GM13977 (cell line): ENCODE measurements at places on chromosomes 7 and 10.

GRCh38 chr7:127532151-127532550 is 53.2 kb downstream of the GCC1 start:
- no peak for DNase-seq

GRCh38 chr7:83270407-83270806 is 107.7 kb upstream of the PCLO start:
- no peak for DNase-seq

DNA sequence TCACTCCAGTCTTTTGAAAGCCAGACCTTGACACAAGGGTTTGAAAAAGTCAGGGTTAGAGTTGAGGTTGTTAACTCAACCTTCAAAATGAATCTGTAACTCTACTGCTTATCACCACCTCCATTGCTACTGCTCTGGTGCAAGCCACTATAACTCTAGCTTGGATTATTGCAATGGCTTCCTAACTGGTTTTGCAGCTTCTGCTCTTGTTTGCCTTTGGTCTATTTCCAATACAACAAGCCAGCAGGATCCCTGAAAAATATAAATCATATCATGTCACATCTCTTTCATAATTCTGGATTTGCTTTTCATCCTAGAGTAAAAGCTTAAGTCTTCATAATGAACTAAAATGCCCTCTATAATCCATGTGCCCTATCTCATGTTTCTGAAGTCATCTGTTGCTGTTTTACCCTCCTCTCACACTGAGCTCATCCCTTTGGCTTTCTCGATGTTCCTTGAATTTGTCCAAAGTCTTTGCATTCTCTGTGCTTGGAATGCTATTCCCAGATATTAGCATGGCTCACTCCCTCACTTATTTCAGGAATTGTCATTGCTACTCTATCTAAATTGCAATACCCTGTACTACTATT is 10.9 kb downstream of the TAS2R60 start:
- DNase-seq: no peak

GRCh38 chr7:70764701-70765208 is 367.2 kb upstream of the GALNT17 start:
- no peak for DNase-seq

GRCh38 chr10:51767103-51767763 is 67.8 kb upstream of the CSTF2T start:
- DNase-seq: no peak

DNA sequence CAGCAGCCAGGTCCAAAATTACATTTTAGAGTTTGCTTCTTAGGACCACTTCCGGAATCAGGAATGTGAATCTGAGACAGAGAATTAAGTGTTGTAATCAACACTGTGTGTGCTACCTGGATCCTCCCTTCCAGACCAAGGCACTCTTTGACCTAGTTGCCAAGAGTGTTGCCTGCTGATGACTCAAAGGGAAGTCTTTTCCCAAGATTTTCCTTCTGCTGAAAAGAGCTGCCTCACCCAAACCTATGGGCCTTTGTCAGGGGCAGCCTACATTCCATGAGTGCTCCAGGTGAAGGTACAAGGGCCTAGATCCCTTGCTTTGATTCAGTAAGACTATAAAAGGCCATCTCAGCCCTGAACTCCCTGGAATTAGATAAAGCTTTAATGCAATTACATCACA is 712.5 kb upstream of the ANKRD30A start:
- no peak for DNase-seq

DNA sequence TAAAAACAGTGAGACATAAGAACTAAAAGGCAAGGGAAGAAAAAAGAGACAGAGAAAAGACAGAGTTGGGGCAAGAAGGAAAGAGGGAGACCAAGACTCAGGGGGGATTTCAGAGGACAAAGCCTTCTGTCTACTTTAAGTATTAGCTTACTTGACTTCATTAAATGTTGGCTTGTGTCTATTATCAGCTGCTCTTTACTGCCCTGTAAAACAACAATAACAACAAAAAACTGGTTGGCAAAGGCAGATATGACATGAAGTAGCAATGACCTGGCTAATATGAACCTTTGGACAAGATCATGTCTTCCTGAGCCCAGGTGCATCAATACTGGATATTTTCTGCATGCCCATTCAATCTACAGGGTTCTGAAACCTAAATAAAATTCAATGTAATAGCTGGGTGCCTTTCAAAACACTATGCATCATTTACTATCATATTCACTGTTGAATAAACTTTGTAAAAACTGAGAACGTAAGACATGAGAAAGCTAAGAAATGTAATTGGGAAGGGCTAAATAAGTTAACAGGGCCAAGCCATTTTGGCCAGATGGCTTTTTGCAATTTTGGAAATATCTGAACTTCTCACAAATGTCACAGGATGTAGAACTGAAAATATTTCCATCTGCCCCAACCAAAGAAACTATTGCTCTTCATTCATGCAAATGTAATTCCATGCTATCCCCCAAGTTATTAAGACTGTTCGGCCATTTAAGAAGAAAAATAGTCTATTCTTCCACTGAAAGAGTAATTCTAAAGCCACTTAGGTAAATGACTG is 49.4 kb downstream of the LRRN3 start:
- DNase-seq: no peak

DNA sequence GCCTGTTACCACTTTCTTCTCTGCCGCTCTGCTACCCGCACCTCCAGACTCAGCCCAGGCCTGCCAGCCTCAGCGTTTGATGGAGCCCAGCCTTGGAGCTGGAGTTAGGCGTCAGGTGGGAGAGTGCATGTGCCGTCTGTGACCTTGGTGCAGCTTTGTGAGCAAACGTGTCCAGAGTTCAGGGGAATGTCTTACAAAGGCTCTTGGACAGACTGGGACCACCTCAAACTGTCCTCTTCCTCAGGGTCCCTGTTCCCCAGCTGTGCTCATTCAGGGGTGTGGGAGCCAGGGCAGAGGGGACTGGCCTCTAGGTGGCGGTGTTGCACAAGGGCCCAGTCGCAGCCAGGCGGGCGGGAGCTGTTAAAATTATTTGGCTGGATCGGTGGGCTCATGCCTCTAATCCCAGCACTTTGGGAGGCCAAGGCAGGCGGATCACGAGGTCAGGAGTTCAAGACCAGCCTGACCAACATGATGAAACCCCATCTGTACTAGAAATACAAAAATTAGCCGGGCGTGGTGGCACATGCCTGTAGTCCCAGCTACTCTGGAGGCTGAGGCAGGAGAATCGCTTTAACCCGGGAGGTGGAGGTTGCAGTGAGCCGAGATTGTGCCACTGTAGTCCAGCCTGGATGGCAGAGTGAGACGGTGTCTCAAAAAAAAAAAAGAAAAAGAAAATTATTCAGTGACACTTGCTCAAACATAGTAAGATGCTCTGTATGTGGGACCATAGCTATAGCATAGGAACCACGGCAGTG is 89.2 kb downstream of the ADCY1 start:
- DNase-seq: peak; percentile 45

DNA sequence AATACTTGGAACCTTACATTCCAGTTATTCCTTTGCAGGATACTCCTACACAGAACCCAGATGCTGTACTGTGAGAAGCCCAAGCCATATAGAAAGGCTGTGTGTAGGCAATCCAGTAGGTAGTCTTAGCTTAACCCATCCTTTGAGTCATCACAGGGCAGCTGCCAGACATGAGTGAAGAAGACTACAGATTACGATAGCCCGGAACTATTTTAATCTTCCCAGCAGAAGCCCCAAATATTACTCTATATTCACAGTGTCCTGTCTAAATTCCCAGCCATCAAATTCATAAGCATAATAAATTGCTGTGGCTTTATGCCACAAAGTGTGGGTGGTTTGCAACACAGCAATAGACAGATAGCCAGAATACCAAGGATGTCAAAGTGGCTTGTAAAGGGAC is 474.1 kb upstream of the STEAP1 start:
- no peak for DNase-seq

DNA sequence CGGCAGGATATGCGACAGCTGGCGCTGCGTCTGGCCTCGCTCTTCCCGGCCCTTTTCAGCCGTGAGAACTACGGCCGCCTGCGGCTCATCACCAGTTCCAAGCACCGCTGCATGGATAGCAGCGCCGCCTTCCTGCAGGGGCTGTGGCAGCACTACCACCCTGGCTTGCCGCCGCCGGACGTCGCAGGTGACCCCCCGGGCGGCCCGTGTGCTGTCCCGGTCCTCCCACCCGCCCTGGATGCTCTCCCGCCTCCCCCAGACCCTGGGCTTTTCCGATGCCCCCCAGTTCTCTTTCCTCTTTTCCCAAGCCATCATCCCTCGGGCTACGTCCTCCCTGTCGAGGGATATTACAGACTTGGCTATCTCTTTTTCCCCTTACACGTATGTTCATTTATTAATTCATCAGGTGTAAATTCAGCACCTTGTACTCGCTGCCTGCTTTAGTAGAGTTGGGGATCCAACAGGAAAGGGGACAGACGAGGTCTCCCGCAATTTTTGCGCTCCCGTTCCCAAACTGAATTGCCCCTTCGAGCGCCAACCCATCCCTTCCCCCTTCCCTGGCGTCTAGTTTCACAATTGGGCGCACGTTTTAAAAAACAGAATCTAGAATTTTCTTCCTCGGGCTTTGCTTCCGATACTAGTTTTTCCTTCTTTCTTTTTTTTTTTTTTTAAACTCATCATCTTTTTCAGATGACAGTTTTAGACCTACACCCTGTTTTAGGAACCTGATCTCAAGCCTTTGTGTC is 846 bp downstream of the MINPP1 start:
- peak; percentile 66 for DNase-seq

- no peak for DNase-seq
Measured at GRCh38 chr10:101040851-101041250, 9.8 kb downstream of the SFXN3 start.

GRCh38 chr7:140084972-140085371 is 22.2 kb upstream of the PARP12 start:
- peak; percentile 66 for DNase-seq

DNA sequence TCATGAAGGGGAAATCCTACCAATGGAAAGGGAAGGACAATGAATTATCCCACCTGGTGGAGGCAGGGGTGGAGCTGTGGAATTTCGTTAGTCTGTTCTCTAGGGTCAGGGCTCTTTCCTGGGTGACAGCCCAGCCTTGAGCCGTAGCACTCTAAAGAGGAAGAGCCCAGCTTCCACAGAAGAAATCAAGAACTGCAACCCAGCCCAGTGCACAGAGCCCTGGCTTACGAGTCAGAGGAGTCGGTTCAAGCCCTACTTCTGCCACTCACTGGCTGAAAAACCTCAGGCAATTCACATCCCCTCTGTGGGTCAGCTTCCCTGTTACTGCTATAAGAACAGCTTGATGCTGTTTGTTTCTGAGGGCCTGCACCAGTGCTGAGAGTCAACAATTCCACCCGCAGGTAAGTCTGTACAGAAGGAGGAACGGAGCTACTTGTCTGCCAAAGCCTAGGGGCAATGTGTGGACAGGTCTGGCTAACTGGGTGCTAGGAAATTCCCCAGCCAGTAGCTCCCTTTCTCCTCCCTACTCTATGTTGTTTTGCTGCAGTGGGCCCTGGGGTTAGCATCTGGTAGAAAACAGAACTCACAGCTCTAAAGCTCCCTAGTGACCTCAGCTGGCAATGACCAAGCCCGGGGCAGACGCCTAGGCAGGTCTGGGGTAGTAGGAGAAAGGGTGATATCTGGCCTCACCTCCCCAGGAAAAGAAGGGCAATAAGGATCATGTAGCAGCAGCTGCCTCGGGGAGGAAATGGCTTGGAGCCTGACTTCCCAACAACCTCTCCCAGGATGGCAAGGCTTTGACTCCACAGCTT is 3.3 kb downstream of the AVPI1 start:
- DNase-seq: no peak

GRCh38 chr7:149004405-149005370 is 23.6 kb downstream of the PDIA4 start:
- DNase-seq: no peak
